ENCODE measurements at places on chromosomes 5 and 9.

GRCh38 chr5:177232761-177233160, 70.8 kb downstream of the RAB24 start:
- DNase-seq: no peak

DNA sequence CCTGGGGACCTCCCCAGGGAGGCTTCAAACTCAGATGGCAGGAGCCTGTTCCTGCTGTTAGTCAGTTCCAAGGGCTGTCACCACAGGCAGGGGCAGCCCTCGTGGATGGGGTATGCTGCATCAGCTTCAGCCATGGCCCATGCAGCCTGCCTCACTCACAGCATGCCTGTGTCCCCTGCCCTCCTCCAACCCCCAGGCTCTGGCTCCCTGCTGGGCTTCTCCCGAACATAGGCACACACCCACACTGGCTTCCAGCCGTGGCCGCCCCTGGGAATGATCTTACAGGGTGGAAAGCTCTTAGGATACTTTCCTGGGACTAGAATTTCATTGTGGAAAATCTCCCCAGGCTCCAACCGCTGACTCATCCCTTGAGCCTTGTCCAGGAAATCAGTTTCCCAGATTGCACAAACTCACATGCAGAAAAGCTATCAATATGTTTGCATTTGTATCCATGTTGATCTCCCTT, 163.8 kb downstream of the SEC61B start:
- DNase-seq: peak; percentile 53

- DNase-seq: no peak
Measured at GRCh38 chr5:16995372-16995771, 59.3 kb upstream of the MYO10 start.

DNA sequence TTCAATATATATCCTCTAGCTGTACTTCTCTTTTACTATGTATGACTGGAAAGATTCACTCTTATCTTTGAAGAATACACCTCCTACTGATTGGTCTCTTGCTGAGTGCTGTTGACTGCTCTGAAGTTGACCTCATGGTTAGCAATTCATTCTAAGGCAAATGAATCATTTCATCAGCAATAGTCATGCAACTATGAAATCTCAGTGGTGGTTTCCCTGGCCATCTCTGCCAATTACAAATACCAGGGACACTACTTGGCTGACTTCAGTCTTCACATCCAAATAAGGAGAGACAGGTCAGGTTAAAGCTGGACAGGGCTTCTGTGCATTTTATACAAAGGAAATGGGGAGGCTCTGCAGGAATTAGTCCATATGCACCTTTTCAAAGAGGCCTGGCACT, 333.5 kb upstream of the ACTBL2 start:
- DNase-seq: peak; percentile 79

DNA sequence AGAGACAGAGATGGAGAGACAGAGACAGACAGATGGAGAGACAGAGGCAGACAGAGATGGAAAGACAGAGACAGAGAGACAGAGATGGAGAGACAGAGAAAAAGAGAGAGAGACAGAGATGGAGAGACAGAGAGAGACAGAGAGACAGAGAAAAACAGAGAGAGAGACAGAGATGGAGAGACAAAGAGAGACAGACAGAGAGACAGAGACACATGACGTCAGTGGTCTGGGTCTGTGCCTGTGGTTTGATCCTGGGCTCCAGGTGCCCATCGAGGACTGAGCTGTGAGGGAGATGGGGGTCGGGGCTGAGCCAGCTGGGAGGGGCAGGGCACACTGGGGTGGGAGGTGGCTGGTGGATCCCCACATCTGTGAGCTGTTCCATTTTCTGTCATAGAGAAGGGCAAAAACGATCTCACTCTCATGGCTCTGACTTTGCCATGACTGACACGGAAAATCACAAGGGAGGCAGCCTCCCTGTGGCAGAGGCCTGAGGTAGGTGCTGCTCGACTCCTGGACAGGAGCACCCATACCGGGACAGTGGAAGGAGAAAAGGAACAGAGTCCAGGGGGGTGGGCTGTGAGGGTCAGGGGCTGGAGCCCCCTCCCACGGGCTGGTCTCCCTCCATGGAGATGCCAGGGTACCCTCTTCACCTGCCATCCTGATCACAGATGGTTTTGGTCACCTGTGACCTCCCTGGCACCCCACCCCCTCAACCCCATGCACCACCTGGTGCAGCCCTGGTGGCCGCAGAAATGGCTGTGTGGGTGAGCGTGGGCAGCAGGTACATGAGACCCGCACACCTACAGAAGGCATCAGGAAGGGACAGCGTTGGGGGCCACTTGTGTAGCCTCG, 28.8 kb downstream of the GLT6D1 start:
- DNase-seq: no peak

- peak; percentile 58 for DNase-seq
Measured at GRCh38 chr5:9376363-9377117, 169.3 kb downstream of the SEMA5A start.

- DNase-seq: no peak
Measured at GRCh38 chr5:10977011-10977410, 216.0 kb upstream of the DAP start.

- no peak for DNase-seq
Measured at GRCh38 chr5:157267025-157267424, 1.1 kb downstream of the CYFIP2 start.

DNA sequence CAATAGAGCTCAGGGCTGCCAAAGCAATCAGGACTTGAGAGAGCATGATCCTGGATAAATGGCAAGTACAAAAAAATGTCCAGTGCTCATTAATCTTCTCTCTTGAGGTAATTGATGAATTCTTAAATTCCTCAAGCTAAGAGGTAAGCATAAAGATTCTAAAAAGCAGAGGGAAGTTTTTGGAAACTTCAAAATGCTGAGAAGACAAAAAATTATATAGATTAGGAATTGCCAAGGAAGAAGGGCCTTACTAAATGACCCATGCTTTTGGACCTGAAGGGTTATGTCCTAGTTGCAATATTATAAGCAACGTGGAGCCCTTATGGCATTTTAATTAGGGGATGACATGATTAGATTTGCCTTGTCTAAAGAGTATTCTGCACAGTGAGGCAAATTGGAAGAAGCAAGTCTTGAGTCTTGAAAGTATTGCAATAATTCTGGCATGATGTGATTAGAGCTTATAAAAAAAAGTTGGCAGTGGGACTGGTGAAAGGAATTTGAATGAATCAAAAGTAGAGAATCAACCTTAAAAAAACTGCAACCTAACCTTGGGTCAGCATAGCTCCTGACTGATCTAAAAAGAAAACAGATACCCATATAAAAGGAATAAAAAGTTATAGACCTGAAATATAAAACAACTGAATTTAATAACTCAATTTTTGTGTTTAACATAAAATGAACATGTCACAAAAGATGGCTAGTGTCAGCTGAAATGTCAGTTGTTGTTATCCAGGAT, 323.8 kb upstream of the ARRDC3 start:
- no peak for DNase-seq

GRCh38 chr9:117093891-117094844, 320.7 kb downstream of the ASTN2 start:
- no peak for DNase-seq

DNA sequence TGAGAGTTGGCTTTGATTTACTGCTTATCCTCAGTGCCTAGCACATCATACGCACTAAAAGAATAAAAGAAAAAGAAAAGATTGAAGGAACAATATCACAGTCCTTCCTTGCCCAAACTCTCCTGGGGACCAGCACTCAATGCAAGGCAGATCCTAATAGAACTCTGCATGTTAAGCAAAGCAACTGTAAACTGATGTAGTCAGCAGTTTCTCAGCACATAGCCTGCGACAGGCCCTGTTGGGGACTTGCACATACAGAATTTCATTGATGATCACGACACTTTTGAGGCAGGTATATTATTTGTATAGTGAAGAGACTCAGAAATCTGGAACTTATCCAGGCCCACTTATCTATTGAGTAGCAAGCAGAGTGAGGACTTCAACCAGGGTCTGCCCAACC, 15.4 kb downstream of the NIPAL4 start:
- DNase-seq: no peak

GRCh38 chr5:58453306-58453705, 6.6 kb downstream of the PLK2 start:
- no peak for DNase-seq

GRCh38 chr5:179160584-179160983, 100.4 kb downstream of the ZNF354C start:
- no peak for DNase-seq

- DNase-seq: no peak
Measured at GRCh38 chr9:124355941-124356744, 59.1 kb downstream of the PSMB7 start.

- no peak for DNase-seq
Measured at GRCh38 chr9:114178756-114179450, 23.6 kb downstream of the COL27A1 start.

- DNase-seq: no peak
Measured at GRCh38 chr9:2478421-2478820, 143.2 kb upstream of the VLDLR start.

GRCh38 chr5:97115932-97116331, 26.5 kb downstream of the LIX1 start:
- no peak for DNase-seq

DNA sequence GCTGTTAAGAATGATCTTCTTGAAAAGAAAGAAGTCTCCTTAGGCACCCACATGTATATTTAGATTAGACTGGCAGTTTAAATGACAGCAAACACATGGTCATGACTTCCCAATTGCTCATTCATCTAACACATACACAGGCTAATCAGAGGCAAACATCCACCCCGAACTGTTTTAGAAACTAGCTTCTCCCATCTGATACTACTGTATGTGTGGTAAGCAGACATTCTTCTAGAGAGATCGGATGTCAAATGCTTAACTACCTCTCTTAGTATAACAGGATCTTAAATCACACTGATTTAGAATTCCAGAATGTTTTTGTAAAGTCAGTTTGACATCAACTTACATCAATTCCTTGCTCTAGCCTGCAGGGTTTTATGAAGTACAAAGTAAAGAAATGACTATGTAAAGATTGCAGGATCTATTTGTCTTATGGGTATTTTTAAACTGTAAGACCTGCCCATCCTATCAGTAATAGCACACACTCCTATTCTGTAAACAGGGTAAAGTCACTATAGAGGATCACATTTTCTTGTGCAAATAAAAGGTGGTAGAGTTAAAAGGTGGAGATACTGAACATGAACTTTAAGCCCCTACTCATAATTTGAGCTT, 239.7 kb downstream of the MLLT3 start:
- peak; percentile 39 for DNase-seq

GRCh38 chr5:31250201-31250600, 56.7 kb downstream of the CDH6 start:
- no peak for DNase-seq

DNA sequence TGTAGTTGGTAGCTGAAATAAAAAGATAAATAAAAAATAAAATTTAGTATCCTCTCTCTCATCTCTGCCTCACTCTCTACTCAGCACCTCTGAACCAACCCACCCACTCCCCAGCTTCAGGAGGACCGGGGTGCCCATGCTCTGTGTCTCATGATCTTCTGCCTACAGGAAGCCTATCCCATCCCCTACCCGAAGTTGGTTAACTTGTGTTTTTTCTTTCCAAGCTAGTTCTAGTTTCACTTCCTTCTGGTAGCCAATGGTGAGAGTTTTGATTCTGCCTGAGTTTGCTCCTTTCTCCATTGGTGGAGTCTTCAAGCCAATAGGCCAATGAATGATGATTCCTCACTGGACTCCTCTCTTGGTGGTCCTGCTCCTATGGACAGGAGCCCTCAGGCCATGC, 32.1 kb downstream of the SNX24 start:
- DNase-seq: no peak

DNA sequence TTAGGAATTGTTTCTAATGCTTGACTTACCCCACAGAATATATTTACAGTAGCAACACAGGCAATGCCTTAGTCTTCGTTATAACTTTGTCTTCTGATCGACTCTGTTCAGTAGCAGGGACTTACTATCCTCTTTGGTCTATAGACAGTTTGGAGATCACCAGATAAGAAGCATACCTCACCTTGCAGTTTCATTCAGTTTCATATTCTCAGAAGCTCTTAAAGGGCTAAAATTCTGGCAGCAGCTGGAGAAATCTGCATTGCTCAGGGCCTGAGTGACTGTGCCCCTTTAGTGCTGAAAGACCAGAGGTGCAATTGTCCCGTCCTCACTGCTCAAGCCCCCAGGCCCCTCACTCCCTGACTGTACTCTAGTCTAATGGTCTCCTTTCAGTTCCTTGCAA, 26.0 kb downstream of the ZBTB43 start:
- DNase-seq: no peak

- no peak for DNase-seq
Measured at GRCh38 chr5:307794-308579, 13.5 kb upstream of the AHRR start.

- no peak for DNase-seq
Measured at GRCh38 chr9:95505717-95506427, 10.9 kb downstream of the PTCH1 start.

- peak; percentile 72 for DNase-seq
Measured at GRCh38 chr9:115921301-115921700, 232.3 kb upstream of the PAPPA start.

DNA sequence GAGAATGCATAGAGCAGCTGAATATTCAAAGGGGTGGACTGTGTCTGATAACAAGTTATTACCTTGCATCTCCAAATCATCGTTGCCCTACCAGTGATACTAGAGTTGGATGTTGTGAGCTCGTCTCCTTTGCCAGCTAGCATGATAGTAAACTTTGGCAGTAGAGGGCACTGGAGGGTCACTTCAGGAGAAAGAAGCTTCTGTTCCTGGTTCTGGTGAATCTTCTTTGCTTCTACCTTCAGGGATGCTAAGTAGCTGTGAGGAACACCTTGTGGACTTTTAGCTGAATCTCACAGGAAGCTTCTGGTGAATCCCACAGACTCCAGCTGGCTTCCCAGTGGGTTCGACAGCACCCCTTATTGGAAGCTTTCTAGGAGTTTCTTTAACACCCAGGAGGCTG, 626.6 kb upstream of the SGCD start:
- no peak for DNase-seq

DNA sequence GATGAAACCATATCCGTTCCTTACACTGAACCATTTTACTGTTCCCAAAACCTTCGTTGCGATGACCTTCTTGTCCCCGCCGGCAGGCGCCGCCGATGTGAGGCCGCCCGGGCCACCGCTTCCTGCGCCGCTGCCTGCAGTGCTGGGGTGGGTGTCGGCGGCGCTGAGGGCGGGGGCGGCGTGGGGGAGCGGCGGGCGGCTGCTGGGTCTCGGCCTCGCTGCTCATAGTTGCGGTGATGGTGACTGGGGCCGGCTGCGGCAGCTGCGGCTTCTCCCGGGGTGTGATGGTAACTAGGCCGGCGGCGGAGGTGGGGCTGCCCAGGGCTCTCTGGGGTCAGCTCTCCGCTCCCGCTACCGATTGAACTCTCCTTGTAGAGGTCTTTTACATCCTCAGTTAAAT, 14.1 kb upstream of the OR2S2 start:
- no peak for DNase-seq

DNA sequence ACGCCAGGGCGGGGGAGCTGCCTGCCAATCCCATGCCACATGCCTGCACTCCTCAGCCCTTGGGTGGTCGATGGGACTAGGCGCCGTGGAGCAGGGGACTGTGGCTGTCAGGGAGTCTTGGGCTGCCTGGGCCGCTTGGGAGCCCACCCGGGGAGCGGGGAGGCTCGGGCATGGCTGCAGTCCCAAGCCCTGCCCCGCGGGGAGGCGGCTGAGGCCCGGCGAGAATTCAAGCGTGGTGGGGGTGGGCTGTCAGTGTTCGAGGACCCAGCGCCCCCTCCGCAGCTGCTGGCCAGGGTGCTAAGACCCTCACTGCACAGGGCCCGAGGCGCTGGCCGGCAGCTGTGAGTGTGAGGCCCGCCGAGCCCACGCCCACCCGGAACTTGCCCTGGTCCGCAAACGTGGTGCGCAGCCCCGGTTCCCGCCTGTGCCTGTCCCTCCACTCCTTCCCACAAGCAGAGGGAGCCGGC, 83.2 kb upstream of the DMRTA1 start:
- no peak for DNase-seq

GRCh38 chr9:34809504-34810186, 99.7 kb upstream of the CCL21 start:
- no peak for DNase-seq
